EH (cell line): ENCODE measurements at places on chromosomes 2 and 18.

DNA sequence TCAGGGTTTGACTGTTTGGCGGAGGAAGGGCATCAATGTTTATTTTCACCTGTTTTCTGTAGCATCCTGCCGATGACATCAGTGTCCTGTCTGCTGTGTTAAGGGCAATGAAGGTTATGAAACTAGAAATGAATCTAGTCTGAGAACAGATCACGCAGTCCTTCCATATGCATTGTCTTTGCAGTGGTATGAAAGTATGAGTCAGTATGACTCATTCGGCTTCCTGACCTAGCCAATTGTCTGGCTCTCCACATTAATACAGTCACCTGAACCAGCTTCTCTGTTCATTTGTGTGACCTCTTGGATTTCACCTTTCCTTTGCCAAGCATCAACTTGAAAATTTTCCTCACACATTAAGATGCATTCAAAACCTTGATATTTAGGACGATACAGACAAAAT is 353.8 kb downstream of the RND3 start:
- DNase-seq, result peak; percentile 89

DNA sequence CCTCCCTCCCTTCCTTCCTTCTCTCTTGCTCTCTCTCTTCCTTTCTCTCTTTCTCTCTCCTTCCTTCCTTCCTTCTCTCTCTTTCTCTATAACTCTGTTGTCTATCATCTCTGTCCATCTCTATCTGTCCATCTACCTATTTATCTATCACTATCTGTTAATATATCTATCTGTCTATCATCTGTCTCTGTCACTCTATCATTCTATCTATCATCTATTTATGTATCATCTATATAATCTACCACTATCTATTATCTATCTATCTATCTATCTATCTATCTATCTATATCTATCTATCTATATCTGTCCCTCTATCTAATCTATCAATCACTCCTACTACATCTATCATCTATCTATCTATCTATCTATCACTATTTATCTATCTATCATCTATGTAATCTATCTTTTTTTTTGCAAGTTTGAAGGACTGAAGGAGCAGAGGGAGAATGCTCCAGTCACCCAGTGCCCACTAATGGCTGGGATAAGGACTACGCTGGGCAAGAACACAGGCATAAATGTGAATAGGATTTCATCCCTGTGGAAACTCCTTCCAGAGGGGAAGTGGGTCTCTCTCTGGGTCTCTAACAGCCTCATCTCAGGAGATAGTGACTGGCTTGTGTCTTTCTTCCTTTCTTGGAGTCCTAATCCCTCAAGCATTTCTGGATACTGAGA is 427.0 kb downstream of the LPIN1 start:
- peak; percentile 26 for DNase-seq

DNA sequence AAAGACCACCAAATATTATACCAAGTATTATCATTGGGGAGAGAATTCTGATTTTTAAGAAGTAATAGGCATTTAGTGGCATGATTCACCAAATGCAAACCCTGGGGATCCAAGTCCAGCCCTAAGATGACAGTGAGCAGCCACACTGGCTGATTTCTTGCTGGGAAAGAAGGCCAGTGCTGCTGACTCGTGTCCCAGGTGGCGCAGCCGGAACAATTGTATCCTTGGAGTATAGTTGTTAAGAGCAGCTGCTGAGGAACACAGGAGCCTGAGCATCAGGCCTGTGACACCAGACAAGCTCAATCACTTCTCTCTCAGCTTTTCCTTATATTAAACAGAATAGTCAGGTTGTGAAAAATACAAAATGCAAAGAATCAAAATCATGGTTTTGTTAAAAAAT is 48.4 kb downstream of the LRP1B start:
- DNase-seq, result no peak

DNA sequence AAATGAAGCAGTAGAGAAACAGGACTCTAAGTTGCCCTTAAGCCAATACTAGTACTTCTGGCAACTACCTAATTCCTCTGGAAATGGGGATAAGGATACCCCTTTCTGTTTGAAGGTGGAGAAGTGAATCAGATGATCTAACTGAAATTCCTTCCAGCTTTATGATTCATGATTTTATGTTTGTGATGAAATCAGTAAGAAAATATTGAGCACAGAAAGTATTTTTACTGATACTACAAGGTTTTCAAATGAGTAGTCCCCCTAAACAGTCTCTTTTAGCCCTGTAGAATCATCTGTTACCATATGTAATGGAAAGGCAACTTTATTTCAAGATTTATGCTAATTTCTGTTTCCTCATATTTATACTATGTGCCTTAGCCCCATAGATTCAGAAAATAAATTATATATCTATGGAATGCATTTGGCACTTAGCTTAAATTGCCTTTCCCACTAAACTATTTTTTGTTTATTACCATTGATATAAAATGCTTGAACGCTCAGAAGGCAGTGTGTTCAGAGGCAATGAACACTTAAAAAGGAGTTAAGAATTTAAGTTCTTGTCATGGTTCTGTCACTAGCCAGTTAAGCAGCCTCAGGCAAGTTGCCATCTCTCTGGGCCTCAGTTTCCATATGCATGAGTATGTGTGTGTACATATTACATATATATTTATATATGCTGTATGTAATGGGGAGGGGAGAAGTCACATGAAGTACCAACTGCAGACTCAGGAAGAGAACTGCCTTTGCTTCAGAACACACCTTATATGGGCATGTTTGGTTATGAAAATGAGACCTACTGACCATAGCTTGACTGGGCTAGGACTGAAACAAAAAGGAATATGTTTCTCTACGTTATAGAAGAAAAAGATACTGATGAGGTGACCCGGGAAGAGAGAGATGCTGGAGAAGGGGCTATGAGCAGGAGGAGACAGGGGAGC is 97.7 kb downstream of the CDC42EP3 start:
- peak; percentile 55 for DNase-seq

GRCh38 chr2:117378653-117379052 is 435.8 kb upstream of the DDX18 start:
- no peak for DNase-seq

- no peak for DNase-seq
Observed at GRCh38 chr2:2836343-2837070, 505.4 kb upstream of the MYT1L start.

DNA sequence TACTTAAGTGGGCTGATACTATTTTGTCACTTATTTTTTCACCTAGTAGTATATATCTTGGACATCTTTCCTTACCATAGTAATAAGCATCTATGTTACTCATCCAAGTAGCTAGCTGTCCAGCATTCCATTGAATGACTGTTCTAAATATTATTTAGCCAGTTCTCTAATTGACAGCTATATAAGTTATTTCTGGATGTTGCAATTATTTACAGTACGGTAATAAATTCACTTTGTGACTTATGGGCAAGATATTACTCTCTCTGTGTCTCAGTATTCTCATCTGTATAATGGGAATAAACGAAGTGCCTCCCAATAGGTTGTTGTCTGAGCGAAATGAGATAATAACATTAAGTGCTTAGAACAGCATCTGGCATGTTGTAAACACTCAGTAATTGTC is 46.6 kb upstream of the AGAP1 start:
- peak; percentile 62 for DNase-seq

DNA sequence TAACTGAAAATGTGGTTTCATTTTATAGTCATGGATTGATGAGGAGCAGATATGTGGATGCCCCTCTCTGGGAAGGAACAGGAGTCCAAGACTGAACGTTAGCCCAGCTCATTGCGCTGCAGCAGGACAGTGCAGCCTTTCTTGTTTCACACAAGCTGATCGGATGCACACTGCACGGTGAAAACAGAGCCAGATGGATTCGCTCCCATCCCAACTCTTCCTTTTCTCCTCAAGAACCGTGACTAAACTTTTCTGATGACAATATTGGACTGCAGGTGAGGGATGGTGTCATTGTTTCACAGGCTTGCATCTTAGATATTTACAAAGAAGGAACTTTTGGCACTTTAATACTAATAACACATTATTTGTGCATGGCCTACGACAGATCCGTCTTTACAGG is 33.8 kb upstream of the COPS8 start:
- DNase-seq, result no peak

GRCh38 chr2:159515441-159515840 is 100.9 kb downstream of the BAZ2B start:
- DNase-seq, result no peak

DNA sequence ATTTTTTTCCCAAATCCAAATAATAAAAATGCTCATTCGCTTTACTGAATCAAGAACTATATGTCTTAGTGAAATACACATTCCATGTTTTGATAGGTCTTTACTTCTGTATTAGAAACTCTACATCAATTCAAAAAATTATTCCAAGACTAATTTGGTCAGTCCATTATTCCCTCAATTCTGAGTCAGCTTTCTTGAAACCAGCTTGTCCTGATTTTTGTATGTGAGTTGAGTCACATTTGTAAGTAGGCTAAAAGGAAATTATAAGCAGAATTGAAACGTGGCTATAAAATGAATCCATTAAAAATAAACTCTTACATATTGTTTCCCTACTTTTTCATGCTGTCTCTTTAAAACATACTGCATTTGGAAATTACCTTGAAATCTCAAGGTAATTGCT is 113.0 kb downstream of the DNER start:
- no peak for DNase-seq

DNA sequence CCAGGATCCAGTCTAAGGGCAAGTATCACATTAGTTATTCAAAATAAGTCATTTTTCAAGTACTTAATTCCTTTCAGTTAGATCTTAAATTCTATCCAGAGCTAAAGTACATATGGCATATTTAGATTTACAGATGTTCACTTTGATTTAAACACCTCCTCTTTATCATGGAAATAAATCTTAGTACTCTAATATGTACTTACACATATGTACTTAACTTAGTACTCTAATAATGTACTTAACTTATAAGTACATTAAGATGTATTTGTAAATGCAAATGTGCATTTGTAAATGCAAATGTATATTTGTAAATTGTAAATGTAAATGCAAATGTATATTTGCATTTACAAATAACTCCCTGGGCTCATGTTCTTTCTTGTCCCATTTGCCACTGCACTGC is 14.6 kb downstream of the PIGN start:
- no peak for DNase-seq

GRCh38 chr2:233087713-233088112 is 27.6 kb downstream of the INPP5D start:
- DNase-seq, result no peak

- DNase-seq, result peak; percentile 3
Observed at GRCh38 chr18:29003194-29003593, 826.3 kb upstream of the CDH2 start.

GRCh38 chr2:149329068-149329467 is 1.3 kb upstream of the LYPD6 start:
- DNase-seq, result peak; percentile 1

GRCh38 chr2:45494275-45494977 is 116.6 kb downstream of the SRBD1 start:
- DNase-seq, result peak; percentile 71

- peak; percentile 73 for DNase-seq
Observed at GRCh38 chr2:222651718-222652418, 4.0 kb downstream of the FARSB start.

DNA sequence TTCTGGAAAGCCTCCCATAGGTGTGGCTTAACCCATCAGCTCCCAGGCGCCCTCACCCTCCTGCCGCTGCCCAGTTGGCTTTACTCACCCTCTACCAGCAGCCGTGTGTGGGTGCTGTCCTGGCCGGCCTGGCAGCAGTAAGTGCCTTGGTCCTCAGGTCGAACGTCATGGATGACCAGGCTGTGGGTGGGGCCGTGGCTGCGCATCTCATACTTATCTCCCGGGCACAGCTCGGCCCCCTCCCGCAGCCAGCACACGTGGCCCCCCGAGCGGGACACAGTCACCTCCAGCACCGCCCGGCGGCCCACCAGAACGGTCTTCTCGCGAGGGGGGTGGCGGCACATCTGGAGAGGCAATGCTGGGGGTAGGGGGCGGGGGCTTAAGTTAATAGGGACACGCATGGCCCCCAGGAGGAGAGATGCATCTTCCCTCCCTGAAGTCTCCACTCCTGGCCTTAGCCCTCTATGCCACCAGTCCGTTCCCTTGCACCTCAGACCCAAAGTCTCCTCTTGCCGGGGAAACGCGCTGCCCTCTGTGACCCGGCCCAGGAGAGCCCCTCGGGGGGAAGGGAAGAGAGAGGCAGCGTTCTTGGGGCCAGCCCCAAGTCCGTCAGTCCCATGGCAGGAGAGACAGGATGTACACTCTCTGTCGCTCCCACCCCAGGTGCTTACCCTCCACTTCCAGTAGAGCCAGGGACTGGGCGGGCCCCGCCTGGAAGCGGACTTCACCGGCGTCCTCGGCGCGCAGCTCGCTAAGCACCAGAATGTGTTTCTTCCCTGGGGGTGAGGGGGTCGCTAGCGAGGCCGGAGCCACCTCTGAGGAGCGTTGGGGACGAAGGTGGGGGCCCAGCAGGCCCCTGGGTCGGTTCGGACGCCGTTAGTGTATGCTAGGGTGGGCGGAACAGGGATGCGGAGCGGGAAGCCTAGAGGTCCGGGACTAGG is 7.9 kb downstream of the TMEM198 start:
- DNase-seq, result peak; percentile 73

GRCh38 chr2:230668939-230669303 is 43.7 kb upstream of the CAB39 start:
- no peak for DNase-seq

DNA sequence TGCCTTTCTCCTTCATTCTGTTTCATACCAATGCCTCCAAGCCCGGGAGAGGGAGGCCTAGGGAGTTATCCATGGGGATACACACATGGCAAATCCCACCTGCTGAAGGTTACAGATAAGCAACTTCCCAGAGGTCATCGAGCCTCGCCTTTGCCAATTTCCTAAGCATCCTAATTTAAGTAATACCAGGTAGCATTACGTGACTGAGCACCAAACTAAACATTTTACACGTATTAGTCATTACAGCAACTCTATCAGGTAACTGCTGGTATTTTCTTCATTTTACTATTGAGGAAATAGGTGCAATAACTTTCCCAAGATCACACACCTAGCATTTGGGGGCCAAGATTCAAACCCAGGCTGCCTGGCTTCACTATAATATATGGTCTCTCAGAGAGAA is 30.1 kb upstream of the BZW1 start:
- no peak for DNase-seq
